EH (cell line): ENCODE measurements at places on chromosomes 3 and 15.

DNA sequence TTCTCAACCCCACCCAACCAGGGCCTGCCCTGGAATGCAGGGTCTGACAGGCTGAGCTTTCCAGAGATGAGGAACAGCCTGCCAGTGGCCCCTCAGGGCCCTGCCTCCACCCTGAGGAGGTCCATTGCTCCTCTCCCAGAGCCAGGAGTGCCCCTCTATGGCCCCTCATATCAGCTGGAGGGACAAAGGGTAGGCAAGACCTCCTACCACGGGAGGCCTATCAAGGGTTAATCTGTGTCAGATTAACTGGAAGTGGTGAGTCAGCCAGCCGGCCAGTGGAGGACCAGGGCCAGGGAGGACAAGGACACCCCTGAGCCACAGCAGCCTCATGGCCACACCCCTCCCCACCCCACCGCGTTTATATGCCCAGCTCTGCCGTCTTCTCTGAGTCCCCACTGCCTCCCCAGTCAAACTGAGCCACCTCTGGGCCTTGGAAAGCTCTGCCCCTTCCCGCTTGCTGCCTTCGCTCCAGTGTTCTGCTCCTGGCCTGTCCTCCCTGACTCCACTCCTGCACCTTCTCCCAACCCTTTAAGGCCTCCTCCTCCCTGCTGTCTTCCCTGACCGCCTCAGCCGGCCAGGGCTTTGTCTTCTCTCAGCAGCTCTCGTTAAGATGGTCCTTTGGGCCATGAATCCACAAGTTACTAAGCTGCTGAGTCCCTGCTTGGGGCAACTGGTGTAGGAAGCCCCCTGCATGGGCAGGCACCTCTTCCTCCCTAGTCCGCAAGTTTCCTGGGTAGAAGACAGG is 6.5 kb downstream of the CCDC33 start:
- peak; percentile 74 for DNase-seq

DNA sequence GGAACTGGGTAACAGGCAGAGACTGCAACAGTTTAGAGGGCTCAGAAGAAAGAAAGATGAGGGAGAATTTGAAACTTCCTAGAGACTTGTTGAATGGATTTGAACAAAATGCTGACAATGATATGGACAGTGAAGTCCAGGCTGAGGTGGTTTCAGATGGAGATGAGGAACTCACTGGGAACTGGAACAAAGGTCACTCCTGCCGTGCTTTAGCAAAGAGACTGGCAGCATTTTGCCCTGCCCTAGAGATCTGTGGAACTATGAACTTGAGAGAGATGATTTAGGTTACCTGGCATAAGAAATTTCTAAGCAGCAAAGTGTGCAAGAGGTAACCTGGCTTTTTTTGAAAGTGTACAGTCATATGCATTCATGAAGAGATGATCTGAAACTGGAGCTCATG is 11.7 kb downstream of the EIF5A2 start:
- no peak for DNase-seq

DNA sequence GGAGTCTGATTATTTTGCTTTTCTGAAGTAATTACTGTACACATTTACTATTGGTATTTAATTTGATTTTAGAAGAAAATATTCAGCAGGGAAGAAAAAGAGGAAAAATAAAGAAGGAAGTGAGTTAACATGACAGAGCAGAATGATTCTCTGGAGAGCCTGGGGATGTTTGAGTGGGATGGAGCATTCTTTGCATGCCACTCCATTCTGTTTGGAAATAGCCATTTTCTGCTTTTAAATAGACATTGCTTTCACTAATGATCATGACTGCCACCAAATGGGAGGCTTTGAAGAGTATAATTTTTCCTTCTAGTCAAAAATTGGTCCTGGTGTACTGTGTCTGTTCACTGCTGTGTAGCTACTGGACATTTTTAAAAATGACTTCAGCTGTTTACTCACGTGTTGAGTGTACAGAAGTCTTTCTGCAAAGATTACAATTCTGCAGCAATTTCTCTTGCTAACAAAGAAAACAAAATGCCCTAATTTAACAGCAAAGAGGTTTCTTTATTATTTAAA is 196.1 kb downstream of the RYR3 start:
- peak; percentile 6 for DNase-seq

DNA sequence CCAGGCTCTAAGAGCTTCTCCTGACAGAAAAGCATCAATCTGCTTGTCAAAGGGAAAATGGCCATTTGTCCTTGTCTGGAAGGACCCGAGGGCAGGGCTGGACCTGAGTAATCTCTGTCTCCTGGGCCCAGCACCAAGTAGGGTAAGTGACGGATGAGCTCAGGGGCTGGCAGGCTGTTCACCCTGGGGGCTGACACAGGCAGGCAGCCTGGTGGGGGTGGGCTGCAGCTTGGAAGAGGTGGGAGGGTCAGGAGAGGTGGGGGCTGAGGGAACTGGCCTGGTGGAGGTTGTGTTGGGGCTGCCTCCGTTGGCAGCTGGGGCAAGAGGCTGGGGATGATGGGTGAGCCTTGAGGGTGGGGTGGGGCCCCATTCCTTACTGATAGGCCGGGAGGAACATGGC is 42.3 kb upstream of the ADPGK start:
- DNase-seq = no peak

DNA sequence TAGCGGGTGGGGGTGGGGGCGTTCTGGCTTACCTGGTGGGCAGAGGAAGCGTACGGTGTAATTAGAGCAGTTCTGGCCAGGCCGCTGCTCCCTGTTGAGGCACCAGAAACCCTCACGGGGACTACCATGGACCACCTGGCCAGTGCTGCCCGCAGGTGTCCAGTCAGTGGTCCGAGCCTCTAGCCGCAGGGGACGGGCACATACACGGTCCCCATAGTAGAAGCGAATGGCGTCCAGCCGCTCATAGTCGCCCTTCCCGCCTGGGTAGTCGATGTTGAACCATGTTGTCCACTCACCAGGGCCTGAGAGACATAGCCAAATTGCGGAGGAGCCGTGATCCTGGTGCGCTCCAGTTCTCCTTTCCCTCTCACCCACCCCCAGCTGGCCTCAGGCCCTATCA is 4.5 kb downstream of the CILP start:
- no peak for DNase-seq

DNA sequence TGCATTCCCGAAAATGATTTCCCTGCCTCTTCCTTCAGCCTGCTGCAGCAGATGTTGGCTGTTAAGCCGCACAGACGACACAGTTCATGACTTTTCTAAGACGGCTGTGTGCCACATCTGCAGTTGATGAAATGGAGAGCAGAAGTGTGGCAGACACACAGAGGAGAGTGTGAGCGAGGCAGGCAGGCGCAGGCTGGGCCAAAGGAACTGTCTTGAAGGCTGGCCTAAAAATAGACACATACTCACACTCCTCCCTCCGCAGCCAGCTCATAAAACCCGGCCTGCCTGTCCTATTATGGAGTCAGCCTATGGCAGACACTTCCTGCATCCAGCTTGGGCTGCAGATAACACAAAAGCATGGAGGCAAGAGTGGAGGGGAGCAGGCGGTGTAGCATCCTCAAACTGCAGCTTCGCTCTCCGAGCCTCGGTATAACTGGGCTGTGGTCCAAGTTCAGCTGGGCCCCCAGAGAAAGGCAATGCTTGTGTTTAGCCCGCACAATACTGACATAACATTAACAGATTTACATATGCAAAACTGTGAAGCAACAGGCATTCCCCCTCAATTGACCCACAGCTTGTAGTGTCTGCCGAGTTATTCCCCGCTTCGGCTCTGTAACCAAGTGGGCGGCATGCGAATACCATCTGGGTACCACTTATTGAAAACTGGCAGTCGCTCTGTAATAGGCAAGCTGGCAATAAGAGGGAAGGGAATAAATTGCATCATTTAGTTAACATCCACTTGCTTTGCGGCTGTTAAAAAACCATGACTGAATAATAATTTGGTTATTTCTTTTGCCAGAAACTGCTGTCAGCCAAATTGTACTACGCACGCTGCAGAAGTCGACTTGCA is 40.8 kb downstream of the FOXP1 start:
- DNase-seq = peak; percentile 99

DNA sequence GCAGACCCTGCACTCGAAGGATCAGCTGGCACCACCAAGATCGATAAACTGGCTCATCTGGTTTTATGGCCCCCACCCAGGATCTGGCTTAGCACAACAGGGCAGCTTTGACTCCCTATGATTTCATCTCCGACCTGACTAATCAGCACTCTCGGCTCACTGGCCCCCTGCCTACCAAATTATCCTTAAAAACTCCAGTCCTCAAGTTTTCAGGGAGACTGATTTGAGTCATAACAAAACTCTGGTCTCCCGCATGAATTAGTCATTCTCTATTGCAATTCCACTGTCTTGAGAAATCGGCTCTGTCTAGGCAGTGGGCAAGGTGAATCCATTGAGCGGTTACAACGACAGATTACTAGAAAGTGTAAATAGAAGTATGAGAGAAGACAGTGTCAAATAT is 521.9 kb upstream of the RGMA start:
- no peak for DNase-seq

DNA sequence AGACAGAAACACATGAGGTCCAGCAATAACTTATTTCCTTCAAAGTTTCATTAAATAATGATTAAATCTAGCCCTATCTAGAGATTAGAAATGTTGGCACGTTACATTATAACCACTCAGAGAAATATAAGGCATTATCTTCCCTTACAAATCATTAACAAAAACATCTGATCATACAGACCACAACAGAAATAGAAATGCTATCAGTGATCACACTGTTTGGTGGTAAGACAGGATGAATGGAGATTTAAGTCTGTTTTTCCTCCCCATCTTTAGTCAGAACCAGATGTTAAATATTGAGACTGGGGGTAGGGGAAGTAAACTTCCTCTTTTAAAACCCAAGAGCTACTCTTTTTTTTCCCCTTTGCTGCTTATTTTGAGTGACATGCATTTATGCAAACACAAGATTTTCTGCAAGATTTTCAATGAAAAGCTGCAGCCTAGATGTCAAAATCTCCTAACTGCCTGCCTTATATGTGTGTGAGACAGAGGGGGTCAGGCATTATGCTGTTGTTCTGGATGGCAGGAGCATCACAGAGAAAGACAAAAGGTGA is 70.4 kb downstream of the CBLB start:
- no peak for DNase-seq

- no peak for DNase-seq
Measured at GRCh38 chr3:139679220-139679775, 1.5 kb upstream of the NMNAT3 start.

GRCh38 chr15:69119001-69119400 is 41.4 kb upstream of the GLCE start:
- DNase-seq = no peak

DNA sequence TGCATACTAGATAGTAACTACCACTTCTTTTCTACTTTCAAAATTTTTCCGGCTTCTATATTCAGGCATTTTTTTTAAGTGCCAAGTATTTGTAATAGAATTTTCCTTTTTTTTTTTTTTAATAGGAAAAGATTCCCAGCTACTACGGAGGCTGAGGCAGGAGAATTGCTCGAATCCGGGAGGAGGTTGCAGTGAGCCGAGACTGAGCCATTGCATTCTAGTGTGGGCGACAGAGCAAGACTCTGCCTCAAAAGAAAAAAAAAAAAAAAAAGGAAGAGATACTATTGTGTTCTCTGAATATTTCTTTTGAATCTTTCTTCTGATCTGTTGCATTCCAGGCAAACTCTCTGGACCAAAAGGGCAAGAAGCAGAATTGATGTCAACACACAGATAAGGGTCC is 557.3 kb downstream of the FGF12 start:
- DNase-seq = no peak

- DNase-seq = peak; percentile 7
Measured at GRCh38 chr3:156300929-156301840, 180.8 kb downstream of the KCNAB1 start.

- DNase-seq = no peak
Measured at GRCh38 chr3:4270720-4271119, 32.4 kb upstream of the SETMAR start.

DNA sequence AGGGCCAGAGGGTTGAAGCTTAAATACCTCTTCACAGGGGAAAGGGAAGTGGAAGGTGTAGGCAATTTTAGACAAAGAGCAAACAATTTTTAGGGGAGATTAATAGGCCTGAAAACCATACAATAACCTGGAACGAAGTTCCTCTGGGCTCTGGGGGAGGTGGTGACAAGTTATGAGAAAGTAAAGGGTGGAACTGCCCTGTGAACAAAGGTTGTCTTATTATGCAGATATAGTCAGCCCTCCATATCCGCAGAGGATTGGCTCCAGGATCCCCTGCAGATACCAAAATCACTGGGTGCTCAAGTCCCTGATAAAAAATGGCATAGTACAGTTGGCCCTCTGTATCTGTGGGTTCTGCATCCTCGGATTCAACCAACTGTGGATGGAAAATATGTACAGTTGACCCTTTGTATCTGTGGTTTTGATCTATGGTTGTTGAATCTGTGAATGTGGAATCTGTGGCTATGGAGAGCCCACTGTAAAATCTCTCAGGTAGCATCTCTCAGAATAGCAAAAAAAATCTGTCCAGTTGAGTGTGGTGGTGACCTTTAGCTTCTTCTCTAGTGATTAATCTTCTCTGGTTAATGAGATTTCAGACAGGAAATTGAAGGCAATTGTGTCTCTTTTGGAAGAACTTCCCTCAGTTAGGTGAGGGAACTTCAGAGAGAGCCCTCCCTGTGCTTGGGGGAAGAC is 40.2 kb downstream of the CLEC3B start:
- DNase-seq = peak; percentile 26

DNA sequence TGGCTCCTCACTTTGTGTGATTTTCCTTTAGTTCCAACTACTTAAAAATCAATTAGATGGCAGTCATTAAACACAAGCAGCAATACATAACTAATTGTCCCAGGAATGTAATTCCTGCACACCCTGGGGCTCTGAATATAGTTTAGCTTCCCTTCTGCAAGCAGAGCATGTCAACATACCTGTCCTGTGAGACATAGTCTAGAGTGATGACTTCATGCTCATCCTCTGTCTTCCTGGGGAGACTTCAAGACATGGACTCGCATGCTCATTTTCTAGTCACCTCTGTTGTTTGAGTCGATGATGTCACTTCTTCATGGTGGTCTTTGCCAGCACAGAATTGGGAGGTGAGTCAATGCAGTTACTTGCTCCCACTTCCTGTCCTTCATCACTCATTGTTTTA is 15.7 kb downstream of the C3orf52 start:
- DNase-seq = peak; percentile 90

- DNase-seq = no peak
Measured at GRCh38 chr15:71648095-71648494, 162.3 kb upstream of the NR2E3 start.
